ENCODE measurements at places on chromosomes 1 and 21.

- H3K4me1 ChIP-seq = no peaks in the 10 kb centered on the region
- peak; percentile 23 for DNase-seq
- no peaks in the 10 kb centered on the region for H3K27me3 ChIP-seq
- no peak overlapping the region for H3K27ac ChIP-seq
- H3K4me3 ChIP-seq = no peak overlapping the region
Observed at GRCh38 chr1:100523038-100523652, 14.8 kb upstream of the GPR88 start.

DNA sequence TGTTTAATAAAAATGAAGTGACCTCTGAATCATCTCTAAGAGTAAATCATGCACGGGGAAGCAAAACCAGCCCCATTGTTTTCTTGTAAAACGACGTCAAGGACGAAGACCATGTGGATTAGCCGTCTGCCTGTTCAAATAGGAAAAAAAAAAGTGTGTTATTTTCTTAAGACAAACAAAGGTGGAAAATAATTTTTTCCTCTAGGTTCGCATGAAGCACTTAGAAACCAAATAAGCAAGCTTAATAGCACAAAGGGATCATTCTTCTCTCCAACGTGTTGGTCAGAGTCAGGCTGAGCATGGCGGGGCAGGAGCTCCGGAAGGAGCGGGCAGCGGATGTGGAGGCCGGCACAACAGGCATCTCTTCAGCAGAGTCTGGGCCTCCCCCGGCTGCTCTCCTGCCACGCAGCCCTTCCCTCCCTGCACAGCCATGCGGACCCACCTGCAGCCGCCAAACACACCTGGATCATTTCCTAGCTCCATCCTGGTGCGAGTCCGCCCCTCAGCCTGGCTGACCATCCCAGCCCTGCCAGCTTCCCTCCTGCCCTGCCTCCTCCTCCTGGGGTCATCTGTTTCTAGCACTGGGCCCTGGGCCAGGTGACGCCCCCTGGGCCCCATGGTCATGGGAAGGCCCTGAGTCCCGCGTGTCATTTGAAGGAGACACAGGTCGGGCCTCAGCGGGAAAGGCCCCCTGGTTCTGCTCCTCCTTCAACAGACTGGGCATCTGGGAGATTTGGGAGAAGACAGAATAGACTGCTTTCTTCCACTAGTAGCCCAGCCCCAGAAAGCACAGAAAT lies 40.2 kb downstream of the MX1 start:
- H3K4me1 ChIP-seq = peaks cover 21% of the 10 kb centered on the region
- H3K27ac ChIP-seq = no peak overlapping the region
- no peaks in the 10 kb centered on the region for H3K36me3 ChIP-seq
- H3K27me3 ChIP-seq = peaks cover 14% of the 10 kb centered on the region
- no peak for DNase-seq

DNA sequence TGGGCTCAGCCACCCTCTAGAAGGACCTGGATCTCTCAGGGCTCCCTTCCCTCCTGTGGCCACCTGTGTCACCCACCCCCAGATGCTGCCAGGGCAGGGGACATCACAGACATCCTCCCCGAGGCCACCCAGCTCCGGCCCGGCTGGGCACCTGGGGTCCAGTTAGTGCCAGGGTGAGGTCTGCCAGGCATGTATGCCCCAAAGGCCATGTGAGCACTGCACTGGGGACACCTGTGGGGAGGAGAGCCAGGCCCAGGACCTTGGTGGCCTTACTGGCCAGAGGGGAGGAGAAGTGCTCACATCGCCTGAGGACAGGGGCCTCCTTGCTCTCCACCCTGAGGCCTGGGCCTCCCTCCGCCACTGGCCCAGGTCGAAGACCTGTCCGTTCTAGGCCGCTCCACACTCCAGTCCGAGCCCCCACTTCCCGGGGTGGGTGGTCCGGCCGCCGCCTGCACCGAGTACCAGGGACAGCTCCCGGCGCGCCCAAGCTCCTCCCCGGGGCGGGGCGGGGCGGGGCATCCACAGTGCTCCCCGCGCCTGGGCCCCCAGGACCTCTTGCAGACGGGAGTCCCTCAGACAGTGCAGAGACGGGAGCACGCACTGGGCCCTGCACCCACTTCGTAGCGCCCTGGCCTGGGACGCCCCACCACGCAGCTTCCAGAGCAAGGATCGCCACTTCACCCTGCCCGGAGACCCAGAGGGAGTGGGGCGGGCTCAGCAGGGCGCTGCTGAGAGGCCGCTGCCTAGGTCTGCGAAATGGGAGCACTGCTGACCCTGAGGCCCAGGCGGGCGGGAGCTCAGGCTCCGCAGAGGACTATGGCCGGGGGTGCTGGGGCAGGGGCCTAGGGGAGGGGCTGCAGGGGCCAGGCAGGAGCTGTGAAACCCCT lies 34.3 kb upstream of the CCDC27 start:
- DNase-seq = peak; percentile 19
- no peak overlapping the region for H3K4me3 ChIP-seq
- H3K36me3 ChIP-seq = no peaks in the 10 kb centered on the region
- H3K4me1 ChIP-seq = peaks cover 2% of the 10 kb centered on the region
- peaks cover 37% of the 10 kb centered on the region for H3K27me3 ChIP-seq

DNA sequence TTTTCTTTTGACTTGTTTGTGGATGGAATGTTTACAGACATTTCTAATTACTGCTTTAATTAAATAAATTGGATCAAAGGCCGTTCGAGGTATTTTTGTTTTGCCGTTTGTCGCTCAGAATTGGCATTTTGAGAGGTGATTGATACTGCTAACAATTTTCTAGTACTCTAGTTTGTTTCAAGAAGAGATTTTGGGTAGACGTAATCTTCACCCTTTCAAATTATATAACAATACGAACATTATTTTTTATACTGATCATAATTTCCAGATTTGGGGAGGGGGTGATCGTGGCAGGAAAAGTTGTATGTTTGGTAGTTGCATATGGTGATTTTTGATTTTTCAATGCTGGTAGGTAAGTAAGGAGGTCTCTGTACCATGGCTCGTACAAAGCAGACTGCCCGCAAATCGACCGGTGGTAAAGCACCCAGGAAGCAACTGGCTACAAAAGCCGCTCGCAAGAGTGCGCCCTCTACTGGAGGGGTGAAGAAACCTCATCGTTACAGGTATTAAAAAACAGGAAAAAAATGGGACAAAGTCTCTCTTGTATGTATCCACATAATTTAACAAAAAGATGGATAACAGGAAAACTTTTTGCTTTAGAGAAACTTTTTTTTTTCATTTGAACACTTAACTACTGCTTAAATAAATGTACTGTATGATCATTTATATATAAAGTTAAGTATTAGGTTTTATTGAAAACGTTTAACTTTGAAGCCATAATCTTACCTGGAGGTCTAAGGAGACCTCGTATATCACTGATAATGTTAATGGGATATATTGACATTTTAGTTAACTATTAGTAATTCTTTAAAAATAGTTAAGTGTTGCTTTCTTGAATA lies 1.7 kb downstream of the H3-3A start:
- H3K36me3 ChIP-seq = peaks cover 38% of the 10 kb centered on the region
- no peaks in the 10 kb centered on the region for H3K4me1 ChIP-seq
- peak; percentile 43 for DNase-seq
- H3K27ac ChIP-seq = peak overlapping the region; percentile 99

DNA sequence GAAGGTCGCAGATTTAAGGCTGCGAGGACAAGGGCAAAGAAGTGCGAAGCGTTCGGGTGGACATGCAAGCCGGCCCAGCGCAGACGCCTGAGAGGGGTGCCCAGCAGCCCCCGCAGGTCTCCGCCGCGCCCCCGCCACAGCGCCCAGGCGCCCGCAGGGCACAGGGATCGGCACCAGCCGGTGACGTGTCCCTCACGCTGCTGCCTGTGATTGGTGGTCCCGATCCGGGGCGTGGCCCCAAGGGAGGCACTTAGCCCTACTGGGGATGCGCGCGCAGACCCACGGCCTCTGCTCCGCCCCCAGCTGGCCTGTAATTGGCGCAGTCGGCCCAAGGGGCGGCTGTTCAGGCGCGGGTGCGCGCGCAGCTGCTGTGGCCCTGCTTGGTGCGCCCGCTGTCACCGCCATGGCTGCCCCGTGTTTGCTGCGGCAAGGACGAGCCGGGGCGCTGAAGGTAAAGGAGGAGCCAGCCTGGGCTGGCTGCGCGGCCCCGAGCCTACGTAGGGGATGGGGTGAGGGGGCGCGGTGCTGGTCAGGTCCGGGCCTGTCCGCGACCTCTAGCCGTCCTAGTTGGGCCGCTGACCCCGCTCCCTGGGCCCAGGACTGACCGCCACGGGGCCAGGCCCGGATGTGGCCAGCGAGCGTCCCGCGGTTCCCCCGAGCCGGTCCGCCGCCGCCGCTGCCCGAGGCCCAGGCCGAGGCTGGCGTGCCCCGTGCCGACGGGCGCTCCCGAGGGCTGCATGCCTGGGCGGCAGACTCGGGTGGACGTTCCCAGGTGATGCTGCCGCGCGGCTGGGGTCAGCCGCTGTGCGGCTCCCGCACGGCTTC lies at the start of gene NDUFV3:
Gene NDUFV3 (plus strand): TSS at position 379 of the 825 bp plus-strand sequence. CDS start 25 bp downstream, at position 404.
- DNase-seq = peak; percentile 98
- peaks cover 14% of the 10 kb centered on the region for H3K4me1 ChIP-seq
- H3K27ac ChIP-seq = peak within 1 kb of the TSS; percentile 83
- peaks cover 23% of the 10 kb centered on the region for H3K36me3 ChIP-seq

DNA sequence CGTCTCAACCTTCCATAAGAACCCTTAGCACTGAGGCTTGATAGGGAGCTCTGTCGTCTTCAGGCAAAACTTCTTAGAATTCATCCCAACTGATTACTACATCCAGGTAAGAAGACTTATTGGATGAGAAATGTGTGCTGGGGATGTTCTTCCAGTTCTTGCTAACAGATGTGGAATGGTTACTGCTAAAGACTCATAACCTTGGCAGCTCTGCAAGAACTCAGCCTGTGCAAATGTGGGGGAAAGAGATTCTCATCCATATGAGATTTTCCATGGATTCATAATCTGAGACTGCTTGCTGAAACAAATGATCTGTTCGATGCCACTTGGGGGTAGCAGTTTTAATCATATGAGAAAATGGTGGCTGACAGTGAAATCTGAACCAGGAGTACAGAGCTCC lies 48.2 kb downstream of the NTPCR start:
- H3K27me3 ChIP-seq = no peaks in the 10 kb centered on the region
- H3K4me1 ChIP-seq = no peaks in the 10 kb centered on the region
- DNase-seq = no peak
- H3K4me3 ChIP-seq = no peak overlapping the region
- peaks cover 44% of the 10 kb centered on the region for H3K36me3 ChIP-seq

DNA sequence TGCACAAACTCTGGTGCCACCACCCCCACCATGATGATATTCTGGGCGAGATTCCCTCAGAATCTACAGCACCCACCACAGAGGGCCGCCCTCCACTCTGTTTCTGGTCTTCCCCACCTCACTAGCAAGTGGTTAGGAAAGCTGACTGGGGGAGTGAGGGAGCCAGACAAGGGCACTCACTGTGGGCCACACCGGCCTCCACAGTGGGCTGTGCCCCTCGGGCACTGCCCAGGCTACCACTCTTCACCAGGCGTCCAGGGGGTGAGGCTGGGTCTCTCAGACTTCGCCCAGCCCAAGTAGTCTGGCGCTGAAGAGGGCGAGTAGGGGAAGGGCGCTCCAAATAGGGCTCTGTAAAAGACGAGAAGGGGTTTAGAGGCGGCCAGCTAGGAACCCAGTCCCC lies 11.2 kb upstream of the GATAD2B start:
- H3K4me3 ChIP-seq = no peak overlapping the region
- no peak overlapping the region for H3K27ac ChIP-seq
- DNase-seq = no peak
- peaks cover 1% of the 10 kb centered on the region for H3K4me1 ChIP-seq
- peaks cover 77% of the 10 kb centered on the region for H3K36me3 ChIP-seq

DNA sequence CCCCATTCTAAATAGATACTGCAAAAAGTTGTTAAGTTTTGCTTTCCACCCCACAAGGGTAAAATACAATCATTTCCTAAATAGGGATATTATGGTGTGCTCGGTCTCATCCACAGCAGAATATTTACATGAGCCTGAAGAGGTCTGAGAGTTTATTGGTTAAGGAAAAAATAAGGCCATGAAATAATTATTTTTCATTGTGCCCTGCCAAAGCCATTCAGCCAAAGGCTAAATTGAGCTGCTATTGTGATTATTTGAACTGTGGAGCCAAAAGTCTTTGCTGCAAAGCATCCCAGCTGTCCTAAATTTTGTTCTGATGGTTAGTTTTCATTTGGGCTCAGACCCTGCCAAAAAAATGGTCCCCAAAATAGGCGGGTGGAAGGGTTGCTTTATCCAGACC lies 298.7 kb upstream of the ESRRG start:
- no peaks in the 10 kb centered on the region for H3K27me3 ChIP-seq
- DNase-seq = no peak
- H3K36me3 ChIP-seq = no peaks in the 10 kb centered on the region
- no peak overlapping the region for H3K27ac ChIP-seq
- H3K4me1 ChIP-seq = peaks cover 3% of the 10 kb centered on the region
- no peak overlapping the region for H3K4me3 ChIP-seq

- H3K27ac ChIP-seq = peak overlapping the region; percentile 39
- H3K27me3 ChIP-seq = no peaks in the 10 kb centered on the region
- peaks cover 3% of the 10 kb centered on the region for H3K36me3 ChIP-seq
- H3K4me1 ChIP-seq = peaks cover 41% of the 10 kb centered on the region
- DNase-seq = peak; percentile 91
- peak overlapping the region; percentile 34 for H3K4me3 ChIP-seq
Observed at GRCh38 chr1:31798433-31799195, 17.2 kb downstream of the SPOCD1 start.

- H3K27me3 ChIP-seq = no peaks in the 10 kb centered on the region
- H3K27ac ChIP-seq = no peak overlapping the region
- H3K36me3 ChIP-seq = peaks cover 3% of the 10 kb centered on the region
- H3K4me1 ChIP-seq = peaks cover 13% of the 10 kb centered on the region
- peak overlapping the region; percentile 52 for H3K4me3 ChIP-seq
Observed at GRCh38 chr1:23118957-23119792, 49.5 kb downstream of the LUZP1 start.

DNA sequence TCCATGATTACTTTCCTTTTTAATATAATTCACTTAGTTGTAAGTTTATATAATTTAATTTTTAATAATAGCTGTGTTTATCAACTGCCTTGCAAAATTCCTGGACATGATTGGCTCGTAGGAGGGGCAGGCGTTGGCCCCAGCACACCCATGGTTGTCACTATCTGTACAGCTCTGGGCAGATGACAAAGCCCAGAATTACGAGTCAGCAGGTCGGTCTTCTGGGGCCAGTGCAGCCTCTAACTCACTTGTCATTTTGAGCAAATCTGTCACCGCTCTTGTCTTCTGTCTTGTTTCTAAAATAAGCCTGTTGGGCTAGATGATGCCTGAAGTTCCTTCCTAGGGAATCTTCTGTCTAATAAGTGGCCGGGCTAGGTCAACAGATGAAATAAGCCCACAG lies 21.4 kb upstream of the LRRC38 start:
- no peak for DNase-seq
- no peaks in the 10 kb centered on the region for H3K27me3 ChIP-seq
- no peak overlapping the region for H3K4me3 ChIP-seq
- no peak overlapping the region for H3K27ac ChIP-seq
- H3K36me3 ChIP-seq = no peaks in the 10 kb centered on the region

Data from mesenchymal stem cell (in vitro differentiated cells and primary cell).